ENCODE measurements at places on chromosomes 5 and 9.

GRCh38 chr9:134306636-134307600 is 19.3 kb upstream of the RXRA start:
- DNase-seq, result no peak

DNA sequence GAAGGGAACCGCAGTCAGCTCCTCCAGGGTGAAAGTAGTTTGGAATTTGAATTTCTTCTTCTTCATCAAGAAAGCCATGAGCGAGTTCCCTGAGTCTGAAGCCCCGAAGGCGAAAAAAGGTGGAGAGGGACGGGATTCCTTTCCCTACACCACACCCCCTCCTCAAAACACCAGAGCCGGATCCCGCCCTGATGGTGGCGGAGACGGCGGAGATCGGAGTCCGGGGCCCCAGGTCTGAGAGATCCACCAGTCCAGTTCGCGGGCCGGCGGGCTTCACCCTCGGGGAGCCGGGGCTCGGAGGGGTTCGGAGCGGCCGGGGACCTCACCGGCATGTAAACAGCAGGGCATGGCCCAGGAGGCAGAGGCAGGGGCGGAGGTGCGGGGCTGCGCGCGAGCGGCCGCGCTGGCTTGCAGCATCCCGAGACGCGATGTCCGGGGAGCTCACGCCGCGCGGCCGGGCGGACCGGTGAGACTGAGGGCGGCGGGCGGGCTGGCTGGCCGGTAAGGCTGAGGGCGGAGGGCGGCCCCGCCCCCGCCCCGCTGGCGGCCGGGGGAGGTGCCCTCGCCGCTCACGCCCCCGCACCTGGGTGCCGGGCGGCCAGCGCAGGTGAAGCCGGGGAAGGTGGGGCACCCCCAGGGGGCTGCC is 606 bp downstream of the EEIG1 start:
- DNase-seq, result no peak

GRCh38 chr5:147578228-147579024 is 68.6 kb upstream of the DPYSL3 start:
- DNase-seq, result no peak

DNA sequence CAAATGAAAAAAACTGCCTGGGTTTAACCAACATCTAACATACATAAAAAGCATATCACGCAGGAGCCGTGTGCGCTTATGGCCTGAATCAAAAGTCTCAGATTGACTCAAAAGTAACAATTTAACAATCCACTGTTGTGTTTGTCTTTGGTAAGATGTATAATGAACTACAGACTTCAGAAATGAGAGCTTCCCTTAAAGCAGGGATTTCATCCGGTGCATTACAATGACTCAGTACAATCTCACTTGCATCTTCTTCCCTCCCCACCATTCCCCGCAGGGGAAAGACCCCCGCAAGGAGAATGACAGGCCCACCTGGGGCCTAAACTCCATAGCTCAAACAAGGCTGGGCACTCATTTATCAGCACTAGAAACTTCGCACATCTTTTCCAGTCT is 1.4 kb downstream of the ZFR start:
- no peak for DNase-seq

GRCh38 chr5:40995801-40996586 is 75.1 kb downstream of the MROH2B start:
- DNase-seq, result peak; percentile 51

GRCh38 chr5:170361116-170361515 is 28.1 kb downstream of the KCNMB1 start:
- DNase-seq, result no peak

DNA sequence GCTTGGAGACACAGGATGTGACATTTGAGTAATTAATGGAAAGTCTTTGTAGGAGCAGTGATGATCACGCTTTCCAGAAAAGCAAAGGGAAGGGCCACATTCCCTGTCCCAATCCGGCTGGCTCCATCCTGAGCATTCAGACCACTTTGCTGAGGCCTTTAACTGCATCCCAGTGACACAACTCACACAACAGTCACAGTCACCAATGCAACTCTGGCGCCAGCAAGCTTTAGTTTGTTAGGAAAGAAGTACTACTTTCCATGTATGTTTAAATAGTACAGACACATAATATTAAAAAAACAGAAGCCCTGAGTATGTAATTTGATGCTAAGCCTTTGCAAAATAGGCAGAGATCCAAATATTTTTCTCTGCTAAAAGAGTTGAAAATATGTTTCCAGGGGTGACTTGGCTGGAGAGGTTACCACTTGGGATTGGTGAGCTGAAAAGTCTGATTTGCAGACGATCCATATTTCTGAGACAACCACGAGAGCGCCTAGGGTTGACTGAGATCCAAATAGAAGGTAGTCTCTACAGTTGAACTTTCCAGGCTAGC is 31.7 kb upstream of the GAS1 start:
- no peak for DNase-seq

- no peak for DNase-seq
Observed at GRCh38 chr9:137275588-137276472, 1.7 kb upstream of the TOR4A start.

DNA sequence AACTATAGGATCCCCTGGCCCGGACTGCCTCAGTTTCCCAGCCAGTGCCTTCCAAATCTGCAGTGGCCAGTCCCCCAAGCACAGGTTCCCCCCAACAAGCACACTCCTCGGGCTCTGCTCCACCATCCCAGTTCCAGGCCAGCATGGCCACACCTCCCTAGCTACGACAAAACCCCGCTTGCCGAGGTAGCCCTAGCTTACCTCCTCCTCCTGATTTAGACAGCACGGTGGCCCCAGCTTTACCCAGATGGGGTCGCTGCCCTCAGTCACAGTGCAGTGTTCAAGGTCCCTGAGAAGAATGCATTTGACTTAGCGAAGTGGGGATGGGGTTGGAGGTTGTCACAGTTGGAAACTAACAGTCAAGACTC is 40.8 kb upstream of the GARNL3 start:
- no peak for DNase-seq

DNA sequence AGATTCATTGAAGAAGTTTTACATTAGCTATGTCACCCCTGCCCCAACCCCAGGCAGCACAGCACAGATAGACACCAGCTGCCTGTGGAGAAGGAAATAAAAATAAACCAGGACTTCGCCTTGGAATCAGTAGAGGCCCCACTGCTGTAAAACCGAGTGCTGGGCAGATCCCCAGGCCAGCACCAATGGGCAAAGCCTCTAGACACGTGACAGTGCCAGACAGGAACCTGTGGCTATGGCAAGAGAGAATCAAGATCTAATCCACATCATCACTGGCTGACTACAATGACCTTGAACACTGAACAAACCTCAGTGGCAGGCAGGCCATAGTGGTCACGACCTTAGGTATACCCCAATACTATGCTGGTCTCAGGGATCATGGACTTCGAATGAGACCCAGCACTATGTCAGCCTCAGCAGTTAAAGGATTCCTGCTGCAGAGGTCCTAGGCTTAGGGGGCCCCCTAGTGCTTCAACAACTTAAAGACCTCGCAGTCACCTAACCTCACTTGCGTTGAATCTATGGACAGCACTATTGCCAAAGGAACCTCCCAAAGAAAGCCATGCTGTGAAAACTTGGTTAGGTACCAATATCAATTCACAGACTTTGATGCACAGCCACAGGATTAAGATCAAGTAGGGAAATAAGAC is 2118.6 kb upstream of the C9orf72 start:
- DNase-seq, result no peak

GRCh38 chr5:100519075-100519474 is 16.1 kb upstream of the FAM174A start:
- no peak for DNase-seq

- no peak for DNase-seq
Observed at GRCh38 chr9:126519660-126520420, 93.9 kb upstream of the LMX1B start.

- no peak for DNase-seq
Observed at GRCh38 chr5:175479125-175479881, 943 bp downstream of the SFXN1 start.

DNA sequence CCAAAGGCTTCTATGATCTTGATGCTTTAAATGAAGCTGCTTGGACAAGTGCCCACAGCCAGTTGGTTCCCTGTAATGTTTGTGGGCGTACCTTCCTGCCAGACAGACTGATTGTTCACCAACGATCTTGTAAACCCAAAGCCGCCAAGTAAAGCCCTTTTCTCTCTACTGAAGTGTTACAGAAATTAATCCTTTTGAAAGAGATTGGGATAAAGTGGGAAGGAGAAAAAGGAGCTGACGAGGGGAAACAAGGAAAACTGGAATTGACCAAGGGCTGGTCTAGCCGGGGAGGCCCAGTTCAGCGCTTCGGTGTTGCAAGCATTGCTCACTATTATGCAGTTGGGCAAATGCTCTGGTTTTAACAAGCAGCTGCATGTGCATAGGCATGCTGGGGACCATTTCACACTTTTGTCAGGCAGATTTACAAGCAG is 53.2 kb downstream of the ZNF474 start:
- peak; percentile 63 for DNase-seq

DNA sequence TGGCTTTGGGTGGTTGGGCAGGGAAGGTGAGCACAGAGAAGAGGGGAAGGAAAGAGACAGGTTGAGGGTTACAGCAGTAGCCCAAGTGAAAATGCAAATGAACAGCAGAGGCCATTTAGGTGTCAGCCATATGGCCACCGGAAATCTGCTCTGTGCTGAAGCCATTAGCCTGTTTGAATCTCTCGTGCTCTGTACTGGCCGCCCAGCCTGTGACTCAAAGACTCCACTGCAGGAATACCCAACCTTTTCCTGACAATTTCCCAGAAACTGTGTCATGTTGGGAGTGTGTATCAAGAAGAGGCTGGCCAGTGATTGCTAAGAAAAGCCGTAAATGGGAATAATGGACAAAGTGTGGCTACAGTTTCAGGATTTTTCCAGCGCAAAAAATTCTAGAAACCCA is 35.9 kb upstream of the RAI14 start:
- no peak for DNase-seq

DNA sequence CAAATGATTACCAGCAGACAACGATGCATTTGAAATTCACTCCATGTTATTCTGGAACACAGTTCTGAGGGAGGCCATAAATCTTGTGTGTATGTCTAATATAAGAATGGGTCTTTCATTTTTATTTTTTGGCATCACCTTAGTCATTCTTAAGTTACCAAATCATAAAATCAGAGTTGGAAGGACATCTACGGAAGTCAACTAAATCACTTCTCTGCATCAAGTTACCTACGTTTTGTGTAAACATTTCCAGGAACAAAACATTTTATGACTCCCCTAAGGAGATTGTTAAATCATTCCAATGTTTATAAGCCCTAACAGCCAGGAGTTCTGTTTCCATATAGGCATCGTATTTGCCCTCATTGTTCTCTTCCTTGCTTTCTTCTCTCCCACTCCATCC is 378.2 kb downstream of the FAM170A start:
- DNase-seq, result no peak

DNA sequence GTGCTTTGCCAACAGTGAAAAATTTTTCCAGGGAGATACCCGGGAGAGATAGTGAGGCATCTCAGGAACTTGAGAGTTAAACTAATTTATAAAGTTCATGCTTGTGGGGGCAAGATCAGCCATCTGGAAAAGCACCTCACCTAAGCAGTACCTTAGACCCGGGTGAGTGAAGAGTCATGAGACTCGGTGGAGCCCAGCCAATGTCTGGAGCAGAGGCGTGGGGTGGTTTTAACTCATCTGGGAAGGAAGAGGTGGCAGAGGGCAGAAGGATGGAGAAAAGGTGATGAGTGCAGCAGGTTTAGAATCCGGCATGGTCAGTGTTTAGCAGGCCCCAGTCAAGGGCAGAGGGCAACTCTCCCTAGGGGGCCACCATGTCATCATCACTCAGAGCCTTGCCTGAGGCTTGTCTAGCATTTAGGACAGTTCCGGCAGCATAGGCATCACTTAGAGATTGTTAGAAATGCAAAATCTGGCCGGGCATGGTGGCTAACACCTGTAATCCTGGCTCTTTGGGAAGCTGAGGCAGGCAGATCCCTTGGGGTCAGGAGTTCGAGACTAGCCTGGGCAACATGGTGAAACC is 4.3 kb upstream of the RNF183 start:
- DNase-seq, result peak; percentile 7

Data from kidney epithelial cell (primary cell).